NCI-H1417 treated with DMSO at 0.1 percent for 48 hours (cell line): ENCODE measurements at places on chromosomes 7 and 10.

DNA sequence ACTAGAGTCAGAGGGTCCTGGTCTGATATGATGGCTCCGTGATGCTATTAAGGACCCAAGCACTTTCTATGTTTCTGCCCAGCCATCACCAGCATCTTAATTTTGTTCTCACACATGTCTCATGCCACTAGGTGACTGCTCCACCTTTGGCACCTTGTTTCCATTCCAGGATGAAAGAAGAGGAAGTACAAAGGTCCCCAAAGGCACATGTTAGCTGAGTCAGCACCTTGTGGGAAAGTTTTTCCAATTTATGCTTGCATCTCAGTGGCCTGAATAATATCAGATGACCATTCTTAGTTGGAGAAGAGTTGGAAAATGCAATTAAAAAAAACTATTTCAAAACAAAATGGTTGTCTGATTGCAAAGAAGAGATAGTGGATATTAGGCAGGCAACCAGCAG lies 341.0 kb upstream of the NPSR1 start:
- no peak for DNase-seq

DNA sequence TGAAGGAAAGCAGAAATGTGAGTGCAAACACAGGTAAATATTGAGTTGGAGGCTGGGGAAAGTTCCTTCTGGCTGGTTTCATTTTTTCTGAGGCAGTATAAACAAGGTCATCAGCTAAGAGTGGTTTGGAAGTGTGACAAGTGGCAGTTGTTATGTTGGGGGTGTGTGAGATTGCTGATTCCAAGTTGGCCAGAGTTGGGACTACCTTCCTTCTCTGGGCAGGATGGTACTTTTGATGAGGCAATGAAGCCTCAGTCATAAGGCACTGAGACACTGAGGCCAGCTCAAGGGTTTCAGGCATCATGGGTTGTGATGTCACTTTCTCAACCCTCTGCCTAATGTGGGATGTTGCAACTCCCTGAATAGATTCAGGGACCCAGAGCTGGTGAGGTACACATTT lies 8.2 kb upstream of the PTTG1IP2 start:
- no peak for DNase-seq

DNA sequence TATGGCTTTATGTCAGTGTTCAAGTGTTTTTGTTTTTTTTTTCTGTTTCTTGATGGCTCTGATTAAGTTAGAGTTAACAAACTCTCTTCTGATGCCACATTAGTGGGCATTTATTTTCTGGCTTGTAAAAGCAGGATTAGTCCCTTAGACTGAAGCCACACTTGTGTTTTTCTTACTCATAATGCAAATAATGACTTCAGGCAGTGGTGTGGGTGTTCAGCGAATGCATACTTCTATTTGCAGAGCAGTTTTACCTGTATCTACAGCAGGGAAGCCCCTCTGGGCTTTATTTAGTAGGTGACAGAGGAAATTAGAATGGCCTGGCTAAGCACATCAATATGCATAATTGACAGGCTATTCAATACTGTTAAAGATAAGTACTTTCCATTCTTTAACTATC lies 79.9 kb downstream of the CNNM2 start:
- DNase-seq: no peak

DNA sequence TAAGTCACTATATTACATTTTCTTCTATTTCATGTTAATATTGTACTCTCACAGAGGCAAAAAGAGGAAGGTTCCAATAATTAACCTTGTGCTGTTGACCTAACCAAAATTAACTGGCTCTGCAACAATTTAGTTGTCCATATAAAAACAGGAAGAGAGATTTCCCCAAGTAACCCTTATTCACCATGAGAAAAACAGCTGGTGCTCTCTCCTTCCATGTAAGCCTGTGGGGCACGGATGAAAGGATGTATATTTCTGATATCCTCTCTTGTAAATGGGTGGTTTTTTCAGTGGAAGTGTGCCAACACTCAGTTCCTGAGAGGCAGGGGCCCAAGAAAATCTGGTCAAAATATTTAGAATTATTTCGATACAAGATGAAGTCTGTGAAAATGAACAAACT lies 358.1 kb downstream of the CRPPA start:
- no peak for DNase-seq

DNA sequence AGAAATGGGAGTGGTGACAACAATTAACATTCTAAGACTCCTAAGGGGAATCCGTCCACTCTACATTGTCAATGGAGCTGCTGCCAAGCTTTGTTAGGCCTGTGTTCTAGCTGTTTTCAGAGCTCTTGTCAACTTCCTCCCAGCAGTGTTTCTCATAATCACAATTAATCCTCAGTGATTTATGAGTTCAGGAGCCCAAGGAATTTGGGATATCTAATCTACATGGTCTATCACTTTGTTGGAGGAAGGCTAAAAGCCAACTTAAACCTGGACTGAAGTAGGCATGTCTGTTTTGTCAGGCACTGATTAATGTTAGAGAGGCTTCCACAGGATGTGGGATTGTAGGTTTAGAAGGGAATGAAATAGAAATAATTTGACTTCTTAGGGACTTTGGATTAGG lies 10.2 kb upstream of the OR2F2 start:
- no peak for DNase-seq

GRCh38 chr7:37921876-37922275 lies 1.4 kb downstream of the EPDR1 start:
- no peak for DNase-seq

DNA sequence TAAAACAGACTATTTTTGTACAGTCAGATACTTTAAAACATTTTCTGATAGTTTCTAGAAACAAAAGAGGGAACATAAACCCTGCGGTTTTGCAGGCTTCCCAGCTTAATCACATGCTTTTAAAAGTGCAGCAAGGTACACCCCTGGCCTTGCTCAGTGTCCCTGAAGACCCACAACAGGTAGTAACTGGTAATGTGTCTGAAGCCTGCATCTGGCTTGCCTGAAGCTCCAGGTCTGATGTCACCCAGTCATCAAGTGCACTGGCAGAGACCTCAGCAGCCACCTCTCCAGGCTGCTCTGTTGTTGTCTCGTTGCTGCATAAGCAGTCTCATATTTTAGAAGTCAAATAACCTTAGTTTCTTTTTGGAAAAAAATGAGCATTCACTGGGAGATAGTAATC lies 376.1 kb upstream of the MTPN start:
- no peak for DNase-seq

GRCh38 chr10:72615970-72616369 lies 9.9 kb downstream of the MICU1 start:
- no peak for DNase-seq

GRCh38 chr7:124792696-124793095 lies 27.1 kb upstream of the GPR37 start:
- no peak for DNase-seq

DNA sequence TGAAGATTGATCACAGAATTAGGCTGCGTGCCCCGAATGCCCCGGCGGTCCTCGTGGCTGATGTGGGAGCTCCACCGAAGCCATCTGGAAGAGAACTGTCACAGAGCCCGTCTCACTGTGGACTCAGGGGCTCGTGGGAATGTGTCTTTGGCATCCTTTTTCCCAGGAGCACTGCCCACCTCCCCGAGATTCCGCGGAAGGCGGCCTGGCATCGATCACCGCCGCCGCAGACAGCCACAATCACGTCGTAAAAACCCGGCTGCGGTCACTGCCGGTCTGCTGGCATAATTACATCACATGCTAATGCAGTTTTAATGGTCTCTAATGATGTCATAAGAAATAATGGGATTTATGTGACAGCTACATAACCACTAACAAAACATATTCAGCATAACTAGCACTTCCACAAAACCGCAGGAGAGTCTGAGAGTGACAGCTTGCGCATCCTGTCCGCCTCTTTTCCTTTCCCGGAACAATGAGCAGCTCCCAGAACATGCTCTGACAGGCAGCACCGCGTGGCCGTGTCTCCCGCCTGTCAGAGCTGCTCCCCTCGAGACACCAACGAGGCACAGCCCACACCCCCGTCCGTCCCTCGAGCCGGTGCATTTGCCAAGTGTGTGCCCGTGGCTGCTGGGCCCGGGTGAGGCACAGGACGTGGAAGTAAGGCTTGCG lies 490.0 kb downstream of the PTPRN2 start:
- DNase-seq: no peak

GRCh38 chr7:115679976-115680375 lies 350.6 kb downstream of the TFEC start:
- DNase-seq: no peak

GRCh38 chr7:14682910-14683465 lies 219.6 kb downstream of the DGKB start:
- DNase-seq: no peak

GRCh38 chr7:50312250-50313162 lies 8.0 kb downstream of the IKZF1 start:
- DNase-seq: no peak

- peak; percentile 95 for DNase-seq
Observed at GRCh38 chr7:150876817-150877526, 24.7 kb downstream of the AOC1 start.

DNA sequence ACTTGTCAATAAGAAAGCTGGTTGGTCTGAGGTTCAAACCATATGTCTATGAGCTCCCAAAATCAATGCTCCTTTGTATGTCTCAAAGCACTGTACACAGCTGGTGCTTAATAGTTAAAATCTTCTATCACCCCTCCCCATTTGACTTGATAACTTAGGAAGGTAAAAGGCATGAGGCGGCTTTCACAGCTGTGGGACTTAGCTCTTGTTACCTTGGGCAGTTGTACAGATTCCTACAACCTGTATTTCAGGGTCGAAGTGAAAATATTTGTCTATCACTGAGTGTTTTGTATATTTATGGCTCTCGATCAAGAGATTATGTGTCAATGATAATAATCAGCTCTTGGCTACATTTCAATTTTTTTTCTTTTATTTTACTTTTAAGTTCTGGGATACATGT lies 992 bp upstream of the KIFBP start:
- DNase-seq: no peak

GRCh38 chr10:85430991-85431390 lies 935.6 kb downstream of the GRID1 start:
- no peak for DNase-seq

- no peak for DNase-seq
Observed at GRCh38 chr7:102285540-102286236, 980 bp upstream of the SH2B2 start.

DNA sequence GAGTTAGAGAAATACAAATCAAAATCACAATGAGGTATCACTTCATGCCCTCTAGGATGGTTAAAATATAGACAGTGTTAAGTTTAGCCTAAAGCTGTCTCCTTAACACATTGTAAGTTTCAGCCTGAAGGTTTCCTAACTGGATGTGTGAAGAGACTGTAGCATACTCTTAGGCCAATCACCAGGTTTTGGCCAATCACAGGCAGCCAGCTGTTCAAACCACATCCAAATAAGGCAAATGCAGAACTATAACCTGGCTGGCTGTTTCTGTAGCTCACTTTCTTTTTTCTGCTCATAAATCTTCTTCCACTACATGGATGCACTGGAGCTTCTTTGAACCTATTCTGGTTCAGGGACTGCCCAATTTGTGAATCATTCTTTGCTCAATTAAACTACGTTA lies 19.7 kb downstream of the ESYT2 start:
- no peak for DNase-seq

DNA sequence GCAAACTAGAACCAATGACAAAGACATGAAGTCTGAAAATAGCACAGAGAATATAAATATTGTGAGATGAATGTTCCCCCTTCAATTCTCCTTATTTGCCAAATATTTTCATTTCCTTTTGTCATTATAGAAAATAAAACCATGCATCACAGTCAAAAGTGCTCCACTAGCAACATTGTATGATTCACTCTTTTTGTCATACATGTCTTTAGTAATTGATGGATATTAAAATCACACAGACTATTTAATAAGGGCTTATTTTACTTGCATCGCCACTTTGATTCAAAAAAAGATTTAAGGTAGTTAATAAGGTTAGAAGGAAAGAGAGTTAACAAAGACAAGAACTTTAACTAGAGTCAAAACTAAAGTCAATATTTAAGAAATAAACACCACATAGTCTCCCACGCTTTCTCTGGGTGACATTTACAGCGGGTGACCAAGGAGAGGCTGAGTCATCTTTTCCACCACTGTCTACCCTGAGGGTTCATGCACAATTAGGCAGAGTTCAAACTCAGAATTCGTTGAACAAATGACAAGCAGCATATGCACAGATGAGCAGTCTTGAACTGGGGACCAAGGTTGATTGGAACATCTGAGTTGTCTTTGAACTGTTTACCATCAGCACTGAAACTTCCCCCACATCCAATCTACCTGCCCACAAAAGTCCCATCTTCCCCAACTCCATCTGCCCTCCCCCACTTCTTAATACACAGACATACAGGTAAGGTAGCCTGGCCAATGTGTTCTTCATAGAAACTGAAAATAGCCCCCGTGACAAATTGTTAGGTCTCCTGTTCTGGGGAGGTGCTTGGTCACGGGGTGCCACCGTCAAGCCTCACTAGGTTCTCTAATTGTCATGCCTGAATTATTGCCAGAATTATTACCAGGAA lies 42.5 kb downstream of the C7orf25 start:
- no peak for DNase-seq

DNA sequence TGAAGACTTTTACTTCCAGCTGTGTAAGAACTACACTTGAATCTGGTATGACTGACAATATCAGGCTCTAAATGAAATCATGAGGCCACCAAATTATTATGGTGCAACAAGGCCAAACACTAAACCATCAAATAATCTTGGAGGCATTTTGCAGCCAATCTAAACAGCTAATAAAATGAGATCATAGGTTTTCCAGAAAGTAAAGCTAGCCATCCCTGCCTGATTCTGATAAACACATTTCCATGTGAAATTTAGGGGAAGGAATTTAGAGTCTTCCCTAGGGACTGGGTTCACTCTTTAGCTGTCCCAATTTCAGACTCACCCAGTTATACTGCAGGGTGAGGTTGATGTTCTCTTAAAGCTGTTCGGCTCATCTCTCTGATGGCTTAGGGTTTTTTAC lies 190.3 kb upstream of the TMEM196 start:
- no peak for DNase-seq

GRCh38 chr10:132202070-132202970 lies 15.6 kb downstream of the DPYSL4 start:
- DNase-seq: no peak

- DNase-seq: no peak
Observed at GRCh38 chr10:32149252-32149955, 93.2 kb upstream of the KIF5B start.

DNA sequence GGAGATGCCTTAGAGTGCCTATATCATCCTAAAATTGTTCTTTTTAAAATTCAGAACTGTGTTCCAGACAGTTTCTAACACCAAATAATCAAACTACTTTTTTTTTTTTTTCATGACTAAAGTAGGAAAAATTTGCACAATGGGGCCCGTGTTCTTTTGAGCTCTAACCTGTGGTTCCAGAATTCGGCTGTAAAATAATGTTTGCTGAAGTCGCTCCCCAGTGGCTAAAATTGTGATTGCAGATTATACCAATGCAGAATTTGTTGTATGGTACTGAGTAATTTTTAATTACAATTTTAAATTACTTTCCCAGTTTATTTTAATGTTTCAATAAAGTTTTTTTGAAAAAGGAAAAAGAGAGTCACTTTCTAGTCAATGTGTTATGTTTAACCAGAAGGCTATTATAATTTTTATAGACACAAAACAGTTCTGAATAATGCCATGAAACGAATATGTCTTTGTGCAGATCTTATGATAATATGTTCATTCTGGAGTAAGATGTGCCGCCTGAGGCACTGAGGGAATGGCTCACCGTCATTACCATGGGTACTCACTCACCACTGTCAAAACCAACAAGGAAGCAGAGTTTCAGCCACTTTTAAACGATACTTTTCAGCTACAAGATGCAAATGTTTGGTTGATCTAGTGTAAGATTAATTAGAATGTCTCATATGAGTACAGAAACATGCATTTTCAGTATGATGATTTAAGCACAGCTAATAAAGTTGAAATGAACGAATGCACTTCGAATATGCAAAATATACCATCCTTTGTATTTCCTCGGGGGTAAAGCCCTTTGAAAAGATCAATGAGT lies 173.6 kb downstream of the PRKCQ start:
- no peak for DNase-seq
